ENCODE measurements at places on chromosomes 6 and 20.

DNA sequence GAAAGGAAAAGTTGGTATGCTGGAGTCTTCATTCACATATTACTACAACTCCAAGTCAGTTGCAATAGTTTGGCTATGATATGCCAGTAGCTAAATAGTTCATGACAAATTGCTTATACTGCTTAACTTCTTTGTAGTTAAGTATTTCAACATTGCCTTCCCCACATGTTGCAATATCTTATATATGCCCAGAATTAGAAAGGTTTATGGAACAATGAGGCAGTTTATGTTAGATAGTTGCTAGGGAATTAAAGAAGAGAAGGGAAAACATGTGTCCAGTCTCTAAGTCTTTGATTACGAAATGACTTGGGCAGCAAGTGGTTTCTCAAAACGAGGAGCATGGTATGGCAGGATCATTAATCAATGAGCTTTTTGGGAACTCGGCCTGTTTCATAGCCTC, 145.8 kb downstream of the PLCB4 start:
- DNase-seq, result no peak

GRCh38 chr20:58109126-58109880, 119.2 kb downstream of the ANKRD60 start:
- no peak for DNase-seq

GRCh38 chr20:31708736-31709534, 13.7 kb downstream of the BCL2L1 start:
- no peak for DNase-seq

DNA sequence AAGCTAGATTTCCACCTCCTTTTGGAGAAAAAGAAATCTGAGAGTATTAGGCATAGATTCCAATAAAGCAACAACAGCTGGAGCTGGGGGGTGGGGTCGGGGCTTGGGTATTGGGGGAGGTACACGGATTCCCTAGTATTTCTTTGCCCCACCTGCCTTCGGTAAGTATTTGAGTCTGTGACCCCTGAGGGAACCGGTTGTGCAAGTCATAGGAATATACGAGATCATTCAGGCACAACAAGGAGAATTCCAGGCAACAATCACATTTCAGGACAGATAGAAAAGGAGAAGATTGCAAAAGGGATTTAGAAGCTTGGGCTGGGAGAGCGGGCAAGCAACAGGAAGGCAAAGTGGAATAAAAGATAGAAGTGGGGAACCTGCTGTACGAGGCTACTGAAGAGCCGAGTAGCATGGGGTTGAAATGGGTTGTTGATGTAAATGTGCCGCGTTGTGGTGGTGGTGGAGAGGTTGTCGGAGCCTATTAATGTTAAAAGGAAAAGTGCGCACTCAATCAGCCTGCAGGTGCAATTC, 148.9 kb downstream of the BCAS1 start:
- no peak for DNase-seq

DNA sequence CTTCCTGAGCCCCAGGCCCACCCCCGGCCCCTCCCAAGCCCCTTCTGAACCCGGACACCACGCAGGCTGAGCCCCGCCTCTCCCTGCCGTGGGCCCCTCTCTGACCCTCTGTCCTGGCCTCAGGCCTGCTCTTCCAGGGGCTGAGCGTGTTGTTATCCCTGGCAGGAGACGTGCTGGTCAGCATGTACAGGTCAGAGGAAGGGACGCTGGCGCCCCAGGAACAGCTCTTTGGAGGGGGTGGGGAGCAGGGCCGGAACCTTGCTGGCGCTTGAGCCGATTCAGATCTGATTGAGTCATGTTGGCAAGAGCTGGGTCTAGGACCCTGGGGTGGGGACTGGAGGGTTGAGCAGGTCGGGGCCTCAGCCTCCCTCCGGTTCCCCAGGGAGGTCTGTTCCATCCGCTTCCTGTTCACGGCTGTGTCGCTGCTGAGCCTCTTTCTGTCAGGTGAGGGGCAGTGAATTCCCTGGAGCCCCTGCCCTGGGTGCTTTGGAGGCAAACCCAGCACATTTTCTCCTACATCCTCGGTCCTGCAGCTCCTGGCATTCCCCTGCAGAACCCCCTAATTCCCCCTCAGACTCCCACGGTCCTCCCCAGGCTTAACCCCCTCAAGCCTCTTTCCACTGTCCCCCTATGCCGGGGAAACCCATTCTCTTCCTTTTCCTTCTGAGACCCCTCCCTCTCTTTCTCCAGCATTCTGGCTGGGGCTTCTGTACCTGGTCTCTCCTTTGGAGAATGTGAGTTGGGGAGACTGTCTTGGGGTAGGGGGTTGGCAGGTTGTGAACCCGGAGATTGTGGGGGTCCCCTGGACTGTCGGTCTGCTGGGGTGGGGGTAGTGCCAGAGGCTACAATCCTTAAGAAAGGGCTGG, 2.0 kb downstream of the SPAG4 start:
- no peak for DNase-seq

DNA sequence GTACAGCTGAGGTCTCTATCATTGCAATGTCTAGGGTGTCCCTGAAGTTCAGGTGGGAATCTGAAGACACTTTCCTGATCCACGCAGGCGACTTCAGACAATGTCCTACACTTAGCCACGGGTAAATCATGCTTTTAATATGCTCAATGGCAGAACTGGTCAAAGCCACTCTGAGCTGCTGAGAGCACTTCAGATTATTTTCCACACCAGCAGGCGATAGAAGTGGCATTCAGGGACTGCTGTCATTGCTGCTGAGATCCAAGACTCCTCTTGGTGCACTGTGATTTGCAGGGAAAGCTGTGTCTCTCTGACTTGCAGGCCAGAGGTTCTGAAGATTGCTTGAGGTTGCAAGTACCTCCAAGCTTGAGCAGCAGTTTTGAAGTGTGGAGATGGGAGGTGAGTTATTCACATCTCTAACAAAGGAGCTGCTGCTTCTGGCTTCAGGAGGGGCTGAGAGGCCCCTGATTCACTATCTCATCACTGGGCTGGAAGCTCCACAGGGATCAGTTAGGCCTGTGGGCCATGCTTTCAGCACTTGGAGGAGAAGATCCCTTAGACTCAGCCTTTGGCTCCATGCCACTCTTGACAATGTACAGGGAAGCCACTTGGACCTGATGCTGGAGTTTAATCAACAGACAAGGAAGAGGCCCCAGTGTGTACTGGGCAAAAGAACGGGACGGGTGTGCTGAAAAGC, 2.9 kb upstream of the SSTR4 start:
- no peak for DNase-seq

- DNase-seq, result no peak
Measured at GRCh38 chr20:2918096-2919049, 45.1 kb downstream of the PTPRA start.

DNA sequence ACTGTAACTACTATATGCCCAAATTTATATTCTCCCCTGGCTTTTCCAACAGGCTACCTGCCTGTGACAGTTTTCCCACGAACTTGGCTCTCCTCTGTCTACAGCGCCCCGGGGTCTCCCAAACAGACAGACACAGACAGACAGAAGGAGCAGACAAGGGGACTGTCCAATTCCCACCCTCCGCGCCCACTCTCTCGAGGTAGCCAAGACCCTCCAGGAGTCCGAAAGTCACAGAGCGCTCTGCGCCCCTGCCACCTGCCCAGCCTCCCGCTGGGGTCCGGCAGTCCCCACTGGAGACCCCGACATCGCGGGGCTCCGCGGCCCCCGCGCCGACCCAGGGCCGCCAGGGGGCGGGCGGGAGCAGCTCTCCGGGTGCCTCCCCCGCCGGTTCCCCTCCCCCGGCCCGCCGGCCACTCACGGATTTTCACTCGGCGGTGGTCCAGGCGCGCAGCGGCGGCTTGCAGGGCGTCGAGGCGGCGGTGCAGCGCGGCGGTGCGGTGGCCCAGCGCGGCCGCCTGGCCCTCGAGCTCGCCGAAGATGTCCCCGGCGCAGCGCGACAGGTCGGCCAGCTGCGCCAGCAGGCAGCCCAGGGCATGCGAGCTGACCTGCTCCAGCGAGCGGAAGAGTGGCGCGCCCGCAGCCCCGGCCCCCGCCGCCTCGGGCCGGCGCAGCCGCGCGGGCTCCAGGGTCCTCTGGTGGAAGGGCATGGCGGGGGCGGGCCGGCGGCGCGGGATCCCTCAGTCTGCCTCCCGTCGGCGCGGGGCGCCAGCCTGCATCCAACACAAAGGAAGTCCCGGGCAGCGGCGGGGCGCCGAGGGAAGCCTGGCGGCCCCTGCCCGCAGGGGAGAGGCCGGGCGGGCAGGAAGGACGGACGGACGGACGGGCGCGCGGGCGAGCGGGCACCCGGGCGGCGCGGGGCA, 81.3 kb upstream of the CCDC28A start:
- DNase-seq, result no peak

GRCh38 chr6:129790785-129791184, 70.3 kb downstream of the TMEM244 start:
- no peak for DNase-seq

GRCh38 chr6:74936886-74937285, 269.0 kb downstream of the COL12A1 start:
- no peak for DNase-seq

DNA sequence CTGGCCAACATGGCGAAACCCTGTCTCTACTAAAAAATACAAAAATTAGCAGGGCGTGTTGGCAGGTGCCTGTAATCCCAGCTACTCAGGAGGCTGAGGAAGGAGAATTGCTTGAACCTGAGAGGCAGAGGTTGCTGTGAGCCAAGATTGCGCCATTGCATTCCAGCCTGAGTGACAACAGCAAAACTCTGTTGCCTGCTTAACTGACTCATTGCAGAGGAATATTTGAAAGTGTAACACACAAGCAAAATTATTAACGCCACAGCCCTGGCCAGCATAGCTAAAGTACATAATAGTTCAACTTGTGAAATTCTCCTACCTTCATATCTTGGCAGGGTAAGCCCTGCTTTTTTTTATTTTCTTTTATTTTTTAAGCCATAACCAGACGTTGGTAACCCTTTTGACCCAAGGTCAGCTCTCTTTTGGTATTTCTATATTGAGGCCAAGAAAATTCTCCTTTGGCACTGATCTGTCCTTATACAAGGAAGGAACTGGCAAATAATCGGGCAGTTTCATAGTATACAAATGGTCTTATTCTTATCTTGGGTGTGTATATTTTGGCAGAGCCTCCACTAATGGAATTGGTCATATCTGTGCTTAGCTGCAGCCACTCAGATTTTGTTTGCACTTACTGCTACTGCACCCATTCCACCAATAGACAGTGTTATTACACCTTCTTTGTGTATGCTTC, 4.0 kb upstream of the ADGRF5 start:
- no peak for DNase-seq

DNA sequence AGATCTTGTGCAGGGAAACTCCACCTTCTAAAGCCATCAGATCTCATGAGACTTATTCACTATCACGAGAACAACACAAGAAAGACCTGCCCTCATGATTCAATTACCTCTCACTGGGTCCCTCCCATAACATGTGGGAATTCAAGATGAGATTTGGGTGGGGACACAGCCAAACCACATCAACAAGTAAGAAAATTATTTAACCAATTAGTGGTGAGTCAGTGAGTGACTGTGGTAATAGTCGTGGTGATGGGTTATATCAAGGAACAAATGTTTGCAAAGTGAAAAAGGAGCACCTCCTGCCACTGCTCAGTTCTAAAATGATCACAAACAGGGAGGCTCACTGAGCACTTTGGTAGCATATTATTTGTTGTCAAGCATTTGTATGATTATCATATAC, 20.6 kb downstream of the EPM2A start:
- DNase-seq, result no peak

DNA sequence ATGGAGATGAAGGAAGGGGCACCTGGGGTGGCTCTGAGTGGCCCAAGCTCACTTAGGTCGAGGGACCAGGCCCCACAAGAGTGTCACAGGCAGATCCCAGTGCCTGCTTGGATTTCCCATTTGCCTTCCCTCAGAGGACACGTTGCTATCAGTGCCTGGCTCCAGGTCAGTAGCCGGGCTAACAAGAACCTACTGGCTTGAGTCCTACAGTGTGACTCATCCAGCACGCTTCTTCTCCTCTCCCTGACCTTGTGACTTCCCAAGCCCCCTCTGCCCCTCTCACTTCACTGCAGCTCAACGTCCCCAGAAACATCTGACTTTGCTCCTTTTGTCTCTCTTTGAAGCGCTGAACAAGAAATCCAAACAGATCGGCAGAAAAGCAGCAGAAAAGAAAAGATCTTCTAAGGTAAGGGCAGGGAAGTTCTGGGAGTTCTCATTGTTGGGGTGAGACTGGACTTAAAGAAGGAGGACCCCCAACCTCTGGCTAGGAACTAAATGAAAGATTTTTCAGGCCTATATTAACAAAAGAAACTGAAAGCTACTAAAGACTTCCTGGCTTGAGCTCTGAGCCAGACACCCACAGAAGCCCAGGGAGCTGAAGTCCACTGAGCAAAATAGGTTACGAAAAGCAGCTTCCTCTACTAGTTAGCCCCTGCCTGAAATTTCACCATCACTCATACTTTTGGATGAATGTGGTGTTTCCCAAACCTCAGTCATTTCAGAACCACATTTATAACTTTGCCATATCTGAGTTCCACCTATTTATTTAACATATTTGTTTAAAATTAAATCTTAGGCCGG, 21.5 kb downstream of the ASIP start:
- DNase-seq, result no peak

GRCh38 chr20:34305333-34306230, 2.4 kb upstream of the AHCY start:
- no peak for DNase-seq

DNA sequence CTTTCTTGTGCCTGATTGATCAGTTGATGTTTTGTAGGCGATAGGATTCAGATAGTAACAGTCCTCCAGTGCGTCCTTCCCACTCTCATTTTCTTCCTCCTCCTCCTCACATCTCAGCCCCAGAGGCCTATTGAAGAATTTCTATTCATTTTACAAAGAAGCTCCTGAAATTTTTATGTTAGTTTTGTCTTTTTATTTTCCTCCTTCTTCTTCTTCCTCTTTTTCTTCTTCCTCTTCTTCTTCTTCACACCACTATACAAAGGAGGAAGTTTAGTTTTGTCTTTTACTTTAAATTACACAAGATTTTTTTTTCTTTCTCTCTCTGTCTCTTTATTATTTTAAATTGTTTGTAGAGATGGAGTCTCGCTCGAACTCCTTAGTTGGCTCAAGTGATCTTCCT, 19.1 kb downstream of the BTN2A1 start:
- DNase-seq, result no peak

DNA sequence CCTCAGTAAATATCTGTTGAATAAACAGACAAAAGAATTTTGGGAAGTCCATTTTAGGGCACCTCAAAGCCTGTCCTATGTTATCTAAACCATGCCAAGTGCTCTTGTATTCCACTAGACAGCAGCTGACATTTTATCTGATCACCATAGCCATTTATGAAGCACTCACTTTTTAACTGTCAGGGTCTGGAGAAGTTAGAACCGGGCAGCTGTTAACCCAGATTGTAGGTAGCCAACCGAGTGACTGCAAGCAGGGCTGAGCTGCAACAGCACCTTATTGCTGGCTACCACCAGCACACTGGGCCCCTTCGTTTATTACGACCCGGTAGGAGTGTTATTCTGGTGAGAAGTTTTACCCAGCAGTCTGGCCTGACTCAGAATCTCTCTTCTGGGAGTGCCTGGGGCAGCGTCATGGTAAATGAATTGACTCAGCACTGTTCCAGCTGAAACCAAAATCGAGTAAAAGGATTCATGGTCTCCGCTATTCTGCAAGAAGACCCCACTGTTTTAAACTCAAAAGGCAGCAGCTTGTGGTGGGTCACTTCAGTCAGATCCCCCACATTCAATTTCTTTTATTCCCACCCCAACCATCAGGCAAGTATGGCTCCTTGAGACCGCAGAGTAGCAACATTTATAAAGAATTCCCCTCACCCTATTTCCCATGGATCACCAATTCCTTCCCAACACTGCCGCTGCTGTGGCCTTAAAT, 1.7 kb downstream of the UBE2V1 start:
- peak; percentile 9 for DNase-seq

- no peak for DNase-seq
Measured at GRCh38 chr20:12113468-12114371, 196.0 kb downstream of the BTBD3 start.
